ENCODE measurements at places on chromosomes 5 and 9.
A peak's percentile ranks its signal among the peaks of the same experiment; 100 is the strongest.

DNA sequence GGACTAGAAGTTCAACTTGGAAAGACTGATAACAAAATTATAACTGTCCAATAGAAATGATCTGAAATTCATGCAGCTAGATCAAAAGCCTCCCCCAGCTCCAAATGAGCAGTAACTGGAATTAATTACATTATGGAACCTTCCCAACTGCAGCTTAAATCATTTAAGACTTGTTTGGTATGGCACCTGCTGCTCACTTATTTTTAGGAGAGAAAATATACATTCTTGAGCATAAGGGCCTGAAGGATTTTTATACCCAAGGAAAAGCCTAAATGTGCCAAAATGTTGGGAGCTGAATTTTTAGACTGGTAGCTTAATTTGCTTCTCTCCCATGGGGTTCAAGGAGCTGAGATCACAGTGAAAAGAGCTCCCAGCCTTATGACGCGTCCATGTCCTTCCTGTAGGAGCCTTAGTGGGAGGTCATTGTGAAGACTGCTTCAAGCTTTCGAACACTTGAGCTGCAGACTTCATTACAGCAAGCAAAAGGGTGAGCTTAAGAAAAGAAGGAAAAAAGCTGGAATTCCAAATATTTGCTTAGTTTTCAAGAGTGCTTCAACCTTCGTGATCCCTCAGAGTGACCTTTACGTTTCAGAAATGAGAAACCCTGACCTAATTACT lies 276.0 kb downstream of the DMAC1 start:
- no peak overlapping the region for H3K4me3 ChIP-seq
- H3K27me3 ChIP-seq: peaks cover 1% of the 10 kb centered on the region
- no peak for DNase-seq
- no peaks in the 10 kb centered on the region for H3K36me3 ChIP-seq

DNA sequence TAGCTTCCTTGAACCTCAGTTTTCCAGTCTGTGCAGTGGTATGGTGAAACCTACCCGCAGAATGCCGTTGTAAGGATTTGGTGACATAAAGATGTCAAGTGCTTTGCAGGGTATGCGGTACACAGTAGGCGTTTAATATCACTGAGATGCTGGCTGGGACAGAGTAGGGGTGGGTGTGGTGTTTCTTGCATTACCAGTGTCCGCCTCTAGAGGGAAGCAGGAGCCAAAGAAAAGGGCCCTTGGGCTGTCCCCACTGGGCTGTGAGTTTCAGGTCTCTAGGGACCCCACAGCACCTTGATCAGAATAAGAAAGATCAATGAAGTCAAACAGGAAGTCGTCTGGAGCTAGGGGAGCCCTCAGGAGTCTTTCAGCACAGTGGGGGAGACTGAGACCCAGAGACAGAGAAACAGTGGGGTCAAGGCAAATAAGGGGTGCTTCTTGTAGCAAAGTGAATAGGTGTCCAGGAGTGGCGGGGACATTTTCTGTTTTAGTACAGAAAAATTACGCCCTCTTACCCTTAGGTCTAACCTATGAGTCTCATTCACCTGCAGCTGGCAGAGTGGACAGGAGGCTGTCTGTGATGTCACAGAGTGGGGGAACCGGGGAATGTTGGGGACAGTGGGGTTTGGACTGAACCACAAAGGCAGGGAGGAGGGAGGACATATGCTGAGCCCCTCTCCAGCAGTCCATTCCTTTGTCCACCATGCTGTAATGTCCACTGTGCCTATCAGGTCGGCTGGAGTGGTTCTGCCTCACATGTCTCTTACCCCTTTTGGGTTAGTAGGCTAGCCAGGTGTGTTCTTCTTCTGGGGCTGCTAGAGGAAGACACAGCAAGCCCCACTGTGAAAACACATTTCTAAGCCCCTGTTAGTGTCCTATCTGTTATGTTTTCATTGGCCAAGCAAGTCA lies 4.7 kb upstream of the TEX53 start:
- H3K4me1 ChIP-seq: peaks cover 4% of the 10 kb centered on the region
- no peak overlapping the region for H3K27ac ChIP-seq
- no peak overlapping the region for H3K4me3 ChIP-seq
- peaks cover 1% of the 10 kb centered on the region for H3K27me3 ChIP-seq
- DNase-seq: peak; percentile 62
- peaks cover 8% of the 10 kb centered on the region for H3K36me3 ChIP-seq

DNA sequence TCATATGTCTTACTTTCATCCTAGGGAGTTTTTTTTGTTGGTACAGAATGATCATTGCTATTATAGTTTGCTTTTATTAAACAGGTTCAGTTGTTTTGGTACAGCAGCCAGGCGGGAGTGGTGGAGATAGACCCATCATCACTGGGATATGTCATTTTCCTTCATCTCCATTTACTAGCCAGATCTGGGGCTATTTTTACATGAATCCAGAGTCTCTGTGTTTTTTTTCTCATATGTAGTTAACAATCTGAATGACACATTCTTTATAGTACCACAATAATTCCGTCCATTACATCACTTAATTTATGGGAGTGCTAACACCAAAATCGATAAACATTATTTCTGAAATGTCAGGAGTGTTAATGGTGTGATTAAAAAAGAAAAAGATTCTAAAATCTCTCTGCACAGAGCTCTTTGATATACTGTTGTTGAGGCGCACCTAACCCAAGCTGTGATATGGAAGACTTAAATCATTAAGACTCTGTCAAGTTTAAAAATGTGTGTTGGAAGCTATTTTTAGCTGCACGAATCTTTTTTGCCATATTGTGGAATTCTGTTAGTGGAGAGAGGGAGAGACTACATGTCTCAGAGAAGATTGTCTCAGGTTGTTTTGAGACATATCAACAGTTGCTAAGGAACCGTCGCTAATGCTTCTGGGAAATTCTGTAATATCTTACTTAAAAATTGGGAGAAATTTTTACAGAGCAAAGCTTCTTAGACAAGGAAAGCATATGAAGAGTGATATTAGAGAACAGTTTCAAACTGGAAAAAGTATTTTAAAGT lies 59.6 kb downstream of the RPS23 start:
- DNase-seq: no peak
- H3K27ac ChIP-seq: no peak overlapping the region
- no peaks in the 10 kb centered on the region for H3K27me3 ChIP-seq
- H3K4me3 ChIP-seq: no peak overlapping the region
- H3K36me3 ChIP-seq: peaks cover 4% of the 10 kb centered on the region

- H3K27ac ChIP-seq: no peak overlapping the region
- H3K27me3 ChIP-seq: peaks cover 14% of the 10 kb centered on the region
- H3K4me3 ChIP-seq: no peak overlapping the region
- DNase-seq: no peak
- H3K4me1 ChIP-seq: no peaks in the 10 kb centered on the region
- peaks cover 12% of the 10 kb centered on the region for H3K36me3 ChIP-seq
Measured at GRCh38 chr9:126248680-126249079, 77.9 kb upstream of the MVB12B start.

DNA sequence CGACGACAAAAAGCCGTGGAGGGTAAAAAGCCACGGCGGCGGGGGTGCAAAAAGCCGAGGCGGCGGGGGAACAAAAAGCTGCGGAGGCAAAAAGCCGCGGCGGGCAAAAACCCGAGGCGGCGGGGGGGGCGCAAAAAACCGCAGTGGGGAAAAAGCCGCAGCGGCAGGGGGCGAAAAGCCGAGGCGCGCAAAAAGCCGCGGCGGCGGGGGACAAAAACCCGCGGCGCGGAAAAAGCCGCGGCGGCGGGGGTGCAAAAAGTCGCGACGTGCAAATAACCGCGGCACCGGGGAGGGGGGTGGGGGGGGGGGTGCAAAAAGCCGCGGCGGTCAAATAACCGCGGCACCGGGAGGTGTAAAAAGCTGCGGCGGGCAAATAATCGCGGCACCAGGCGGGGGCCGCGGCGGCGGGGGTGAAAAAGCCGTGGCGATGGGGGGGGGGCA lies 511.5 kb downstream of the FOXD4L5 start:
- H3K4me1 ChIP-seq: no peaks in the 10 kb centered on the region
- DNase-seq: no peak
- H3K4me3 ChIP-seq: no peak overlapping the region

Data from memory B cell (primary cell).